ENCODE measurements at places on chromosomes 5 and 9. TPM values are rescaled to one million over a fixed set of nuclear protein-coding genes. Genes with fewer than 3 reads are reported as not detected.

BOD1 gene
- polyA plus RNA-seq, result 23.8 TPM

SYNPO gene
- 0.01 TPM for polyA plus RNA-seq

ZBED3 gene
- polyA plus RNA-seq, result not detected

TNFSF8 gene
- not detected for polyA plus RNA-seq
